ENCODE measurements at places on chromosomes 2 and 18.

DNA sequence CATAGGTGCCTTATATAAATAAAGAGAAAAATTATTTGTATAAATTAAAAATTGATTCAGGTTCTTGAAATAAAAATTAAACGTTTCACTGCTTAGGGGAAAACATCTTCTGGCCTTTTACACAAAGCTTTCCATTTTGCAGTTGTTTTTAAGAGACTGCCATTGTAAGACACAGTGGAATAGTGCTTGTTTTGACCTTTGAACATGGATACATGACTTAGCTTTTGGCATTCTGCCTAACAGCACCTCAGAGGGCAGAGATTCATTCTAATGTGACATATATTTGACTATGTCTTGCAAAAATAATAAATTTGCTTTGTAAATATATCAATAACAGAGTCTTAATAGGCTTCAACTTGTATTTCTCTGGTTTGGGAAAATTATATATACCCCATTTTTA is 142.1 kb downstream of the SLC4A10 start:
- DNase-seq, result no peak

DNA sequence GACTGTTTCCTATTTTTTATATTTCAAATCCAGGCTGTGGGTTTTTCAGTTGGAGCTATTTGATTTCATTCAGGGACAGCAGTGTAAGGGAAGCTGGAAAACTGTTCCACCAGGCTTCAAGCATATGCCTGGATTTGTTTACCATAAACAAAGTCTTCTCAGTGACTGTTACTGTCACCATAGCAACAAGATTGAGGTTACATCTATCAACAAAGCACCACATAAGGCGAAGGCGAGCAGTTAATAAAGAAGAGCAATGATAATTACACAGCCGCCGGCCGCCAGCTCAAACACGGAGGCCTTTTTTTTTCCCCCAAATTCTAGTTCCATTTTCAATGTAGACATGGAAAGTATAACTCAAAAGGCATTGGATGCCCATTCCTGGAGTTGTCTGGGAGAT is 553.7 kb upstream of the SYT4 start:
- DNase-seq, result no peak

- DNase-seq, result peak; percentile 34
These were observed at the start of gene RAX for GRCh38 chr18:59272891-59273758. Gene RAX (minus strand): TSS chr18:59273454. CDS start chr18:59273206, 248 bp downstream.

DNA sequence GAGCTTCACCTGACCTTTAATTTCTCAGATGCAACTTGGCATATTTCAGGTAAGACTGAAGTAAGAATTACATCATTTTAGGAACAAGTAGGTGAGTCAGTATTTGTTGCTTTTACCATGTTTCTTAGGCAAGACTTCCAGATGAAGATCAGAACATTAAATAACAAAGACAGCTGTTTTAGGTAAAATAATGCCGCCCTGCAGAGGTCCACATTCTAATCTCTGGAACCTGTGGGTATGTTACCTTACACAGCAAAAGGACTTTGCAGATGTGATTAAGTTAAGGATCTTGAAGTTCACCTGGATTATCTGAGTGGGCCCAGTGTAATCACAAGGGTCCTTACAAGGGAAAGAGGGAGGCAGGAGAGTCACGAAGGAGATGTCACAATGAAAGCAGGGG is 39.3 kb downstream of the ICOS start:
- no peak for DNase-seq

GRCh38 chr2:127044977-127045661 is 61.8 kb downstream of the BIN1 start:
- no peak for DNase-seq

DNA sequence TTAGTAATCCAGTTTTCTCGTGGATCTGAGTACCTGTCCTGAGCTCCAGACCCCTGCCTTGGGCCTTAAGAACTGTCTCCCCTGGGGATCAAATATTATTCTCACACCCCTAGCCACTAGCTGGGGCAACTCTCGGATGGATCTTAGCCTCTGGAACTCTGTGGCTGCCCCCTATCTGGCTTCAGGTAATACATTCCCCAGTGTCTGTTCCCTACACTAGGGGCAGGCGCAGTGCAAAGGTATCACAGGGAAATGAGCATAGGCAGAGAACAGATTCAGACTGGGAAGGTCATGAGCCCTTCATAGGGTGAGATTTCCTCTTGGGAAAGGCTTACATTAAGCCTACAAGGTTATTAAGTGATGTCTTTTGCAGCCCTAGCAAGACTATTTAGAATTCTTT is 11.2 kb upstream of the SIX2 start:
- DNase-seq, result no peak

- DNase-seq, result no peak
These were observed 1.4 kb upstream of the ACMSD start for GRCh38 chr2:134836986-134837385.

DNA sequence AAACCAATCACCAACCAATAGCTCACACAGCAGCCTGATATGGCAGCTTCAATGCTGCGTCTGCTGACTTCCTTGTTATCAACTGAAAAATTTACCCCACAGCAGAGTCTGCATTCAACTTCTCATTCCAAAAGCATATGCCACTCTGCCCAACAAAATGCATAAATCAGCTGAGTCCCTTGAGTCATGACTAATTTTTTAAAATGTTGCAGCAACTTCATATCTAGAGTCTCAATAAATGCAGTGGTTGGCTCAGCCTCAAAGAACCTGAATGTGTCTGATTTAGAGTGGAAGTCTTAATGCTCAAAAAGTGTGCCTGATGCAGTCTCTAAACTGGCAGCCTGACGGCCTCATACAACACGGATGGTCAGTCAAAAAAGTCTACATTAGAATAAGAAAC is 46.5 kb downstream of the FARSB start:
- DNase-seq, result no peak

DNA sequence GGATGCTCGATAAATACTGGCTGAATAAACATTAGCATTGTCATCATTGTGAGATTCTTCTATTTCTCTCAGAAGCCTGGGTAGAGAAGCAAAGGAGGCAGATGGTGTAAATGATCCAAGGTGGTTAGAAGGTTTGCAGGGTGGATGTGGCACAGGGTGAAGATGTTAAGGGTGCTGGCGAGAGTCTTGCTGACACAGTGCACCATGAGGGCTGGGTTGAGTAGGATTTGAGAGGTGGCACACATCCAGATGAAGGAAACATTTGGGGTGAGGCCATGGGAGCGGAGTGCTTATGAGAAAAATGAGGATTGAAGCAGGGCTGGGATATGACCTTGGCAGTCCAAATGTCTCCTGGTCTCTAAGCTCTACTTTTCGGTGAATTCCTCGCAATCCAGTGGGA is 17.8 kb upstream of the CPO start:
- DNase-seq, result no peak

DNA sequence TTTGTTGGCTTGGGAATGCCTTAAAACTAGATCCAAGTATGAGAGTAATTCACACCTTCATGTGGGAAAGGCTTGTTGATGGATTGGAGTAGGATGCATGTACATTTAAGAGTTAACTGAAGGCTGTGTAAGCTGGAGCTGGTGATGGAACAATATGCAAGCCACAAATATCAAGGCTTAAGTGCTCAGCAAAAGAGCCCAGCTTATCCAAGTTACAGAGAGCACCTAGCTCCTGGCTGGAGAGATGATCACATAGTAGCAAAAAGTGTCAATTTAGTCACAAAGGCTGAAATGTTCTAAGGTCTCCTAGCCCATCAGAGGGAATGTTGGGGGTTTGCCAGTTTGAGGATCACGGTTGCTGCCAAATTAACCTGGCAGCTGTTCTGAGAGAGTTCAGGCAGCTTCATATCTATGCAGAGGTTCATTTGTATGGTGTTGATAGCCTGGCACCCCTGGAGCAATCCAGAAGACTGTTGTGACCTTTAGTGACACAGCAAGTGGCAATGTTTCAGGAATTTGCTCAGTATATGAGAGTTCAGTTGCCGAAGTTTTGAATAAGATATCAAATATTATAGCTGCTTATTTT is 228.2 kb downstream of the DOK6 start:
- no peak for DNase-seq

DNA sequence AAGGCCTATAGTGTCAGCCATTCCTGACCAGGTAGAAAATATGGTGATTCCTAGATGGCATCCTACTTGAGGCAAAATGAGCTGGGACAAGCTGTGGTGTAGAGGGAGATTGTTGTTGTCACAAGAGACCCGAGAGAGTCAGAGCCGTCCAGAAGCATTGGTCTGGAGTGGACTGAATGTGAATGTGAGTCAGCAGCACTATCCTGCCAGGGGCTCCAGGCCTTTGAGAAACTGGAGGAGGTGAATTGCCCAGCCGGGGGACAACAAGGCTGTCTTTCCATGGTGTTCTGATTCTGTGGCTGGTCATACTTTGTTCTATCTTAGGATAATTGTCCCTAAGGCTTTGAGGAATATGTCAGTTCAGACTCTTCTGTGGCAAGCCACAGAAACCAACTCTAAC is 29.4 kb upstream of the EIF2AK3 start:
- no peak for DNase-seq

GRCh38 chr2:143075711-143076110 is 53.5 kb upstream of the ARHGAP15 start:
- no peak for DNase-seq

DNA sequence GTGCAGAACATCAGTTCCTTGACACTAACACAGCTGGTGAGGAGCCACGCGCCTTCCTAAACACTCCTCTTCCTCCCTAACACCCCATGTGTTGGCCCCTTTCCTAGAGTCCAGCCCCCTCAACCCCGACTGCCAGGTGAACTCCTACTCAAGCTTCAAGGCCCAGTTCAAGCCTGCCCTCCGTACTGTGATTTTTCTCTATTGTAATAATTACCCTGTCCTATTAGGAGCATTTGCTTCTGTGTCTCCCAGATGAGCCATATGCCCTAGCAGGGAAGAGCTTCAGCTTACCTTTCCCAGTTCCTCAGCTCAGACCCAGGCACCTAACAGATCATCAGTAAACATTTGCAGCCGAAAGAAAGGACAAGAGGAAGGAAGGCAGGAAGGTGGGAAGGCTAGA is 130.6 kb upstream of the SALL3 start:
- no peak for DNase-seq

- DNase-seq, result no peak
These were observed at the start of gene PROKR1 for GRCh38 chr2:68643011-68643873. Gene PROKR1 (plus strand): TSS chr2:68643579. CDS start chr2:68645822, 2,243 bp downstream.

GRCh38 chr2:192098814-192099491 is 95.8 kb downstream of the TMEFF2 start:
- no peak for DNase-seq

DNA sequence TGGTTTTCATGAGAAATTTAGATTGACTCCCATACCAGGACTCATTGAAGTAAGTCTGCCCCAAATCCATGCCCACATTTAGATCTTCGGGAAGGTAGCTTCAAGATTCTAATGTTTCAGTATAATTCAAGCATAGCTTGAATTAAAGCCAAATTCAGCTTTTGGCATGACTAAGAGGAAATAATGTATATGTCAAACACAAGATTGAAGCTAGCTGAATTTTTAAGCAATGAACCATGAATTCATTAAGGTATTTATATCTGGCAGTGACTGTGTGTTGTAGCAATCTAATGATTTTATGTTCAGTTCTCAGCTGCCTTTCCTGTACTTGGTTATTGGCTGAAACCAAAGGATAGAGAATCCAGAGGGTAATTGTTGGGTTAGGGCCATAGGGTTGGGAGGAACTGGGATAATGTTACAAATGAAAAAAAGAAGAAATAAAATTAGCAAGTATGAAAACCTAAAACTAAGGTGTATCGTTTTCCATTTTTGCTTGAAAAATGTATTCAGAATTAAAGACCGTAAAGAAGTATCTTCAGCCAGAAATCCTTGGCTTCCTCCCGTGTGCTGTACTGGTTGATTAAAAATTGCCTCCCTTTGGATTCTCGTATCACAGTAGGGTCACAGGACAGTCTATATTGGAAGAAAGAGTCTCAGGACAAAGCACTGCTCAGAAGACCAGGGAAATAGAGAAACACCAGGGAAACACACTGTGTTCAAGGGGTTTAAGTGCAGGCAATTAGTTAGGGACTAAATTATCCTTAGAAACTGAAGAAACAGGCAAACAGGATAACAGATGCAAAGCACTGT is 119.0 kb upstream of the FN1 start:
- DNase-seq, result no peak
